Chondrocyte (in vitro differentiated cells): ENCODE measurements at places on chromosomes 1 and 21. TPM values are rescaled to one million over a fixed set of nuclear protein-coding genes. Genes with fewer than 3 reads are reported as not detected.
A peak's percentile ranks its signal among the peaks of the same experiment; 100 is the strongest.

AKR7A2 gene
- total RNA-seq, result 46.6 to 48.9 TPM (median 47.1 TPM) in 3 replicates

HENMT1 gene
- total RNA-seq, result 9.6 to 10.8 TPM (median 10.1 TPM) in 3 replicates

SPATA17 gene
- total RNA-seq, result 0.15 to 0.85 TPM in 2 of 3 replicates, not detected in the other

CDC42SE1 gene
- 60.1 to 76.7 TPM (median 76.6 TPM) in 3 replicates for total RNA-seq

AXDND1 gene
- total RNA-seq, result 0.20 to 0.23 TPM in 2 of 3 replicates, not detected in the other

C1QA gene
- total RNA-seq, result not detected in 3 replicates

KCNE2 gene
- 0.35 TPM in 1 of 3 replicates, not detected in the others for total RNA-seq

PLA2G5 gene
- not detected in 3 replicates for total RNA-seq

SPRR1B gene
- not detected in 3 replicates for total RNA-seq

CELA2B gene
- total RNA-seq, result not detected in 3 replicates

TYW3 gene
- 3.6 to 7.3 TPM (median 4.3 TPM) in 3 replicates for total RNA-seq

TAL1 gene
- 0.10 TPM in 2 of 3 replicates, not detected in the other for total RNA-seq

EXO1 gene
- 2.7 to 11.5 TPM (median 3.8 TPM) in 3 replicates for total RNA-seq

- DNase-seq, result no peak
These were observed 184.5 kb downstream of the RUNX1 start for GRCh38 chr21:34864370-34865149.

DNA sequence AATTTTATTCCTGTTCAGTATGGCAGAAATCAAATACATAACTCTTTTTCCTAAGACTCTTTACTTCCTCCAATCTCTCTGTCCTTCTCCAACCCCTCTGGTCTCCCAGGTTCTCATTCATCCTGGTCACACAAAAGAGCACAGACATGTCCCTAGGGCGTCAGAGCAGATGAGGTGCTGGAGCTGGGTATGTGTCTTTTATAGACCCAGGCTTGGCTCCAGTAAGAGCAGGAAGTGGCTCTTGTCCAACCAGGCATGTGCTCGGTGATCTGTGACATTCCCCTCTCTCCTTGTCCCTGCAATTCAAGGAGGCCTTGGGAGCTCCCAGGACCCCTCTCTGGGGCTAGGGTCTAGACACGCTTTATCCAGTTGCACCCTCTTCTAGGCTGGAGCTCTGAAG, 18.0 kb upstream of the LCE2D start:
- no peak for DNase-seq

- no peak for DNase-seq
These were observed 13.7 kb downstream of the CD34 start for GRCh38 chr1:207897188-207897587.

- DNase-seq, result no peak
These were observed 6.6 kb downstream of the CFAP141 start for GRCh38 chr1:154199563-154199879.

DNA sequence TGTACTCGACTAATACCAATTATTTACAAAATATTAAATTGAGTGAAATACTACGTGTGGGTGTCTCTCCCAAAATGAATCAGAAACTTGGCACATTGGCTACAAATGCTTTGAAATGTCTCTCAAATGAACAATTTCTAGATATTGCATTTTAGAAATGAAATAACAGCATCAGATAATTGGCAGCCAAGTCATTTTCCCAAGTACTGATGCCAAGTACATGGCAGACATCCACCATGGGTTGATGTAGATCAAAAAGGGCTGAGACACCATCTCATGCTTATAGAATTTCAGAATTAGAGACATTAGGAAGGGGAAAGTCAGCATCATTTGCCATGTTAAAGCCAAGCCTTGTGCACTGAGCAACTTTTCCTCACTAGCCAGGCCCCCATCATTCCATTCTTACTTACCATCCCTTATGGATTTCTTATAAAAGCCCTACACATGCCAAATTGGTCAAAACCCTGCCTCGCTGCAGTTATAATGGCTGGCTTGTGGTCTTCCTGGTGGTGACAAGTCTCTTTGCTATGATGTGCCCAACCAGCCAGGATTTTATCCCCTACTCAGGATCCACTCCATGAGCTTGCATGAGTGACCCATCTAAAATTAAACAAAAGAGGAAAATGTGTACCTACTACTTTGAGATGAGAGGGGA, 73.1 kb downstream of the GREM2 start:
- DNase-seq, result no peak

- DNase-seq, result no peak
These were observed 416 bp upstream of the TNFRSF14 start for GRCh38 chr1:2555634-2556276.

DNA sequence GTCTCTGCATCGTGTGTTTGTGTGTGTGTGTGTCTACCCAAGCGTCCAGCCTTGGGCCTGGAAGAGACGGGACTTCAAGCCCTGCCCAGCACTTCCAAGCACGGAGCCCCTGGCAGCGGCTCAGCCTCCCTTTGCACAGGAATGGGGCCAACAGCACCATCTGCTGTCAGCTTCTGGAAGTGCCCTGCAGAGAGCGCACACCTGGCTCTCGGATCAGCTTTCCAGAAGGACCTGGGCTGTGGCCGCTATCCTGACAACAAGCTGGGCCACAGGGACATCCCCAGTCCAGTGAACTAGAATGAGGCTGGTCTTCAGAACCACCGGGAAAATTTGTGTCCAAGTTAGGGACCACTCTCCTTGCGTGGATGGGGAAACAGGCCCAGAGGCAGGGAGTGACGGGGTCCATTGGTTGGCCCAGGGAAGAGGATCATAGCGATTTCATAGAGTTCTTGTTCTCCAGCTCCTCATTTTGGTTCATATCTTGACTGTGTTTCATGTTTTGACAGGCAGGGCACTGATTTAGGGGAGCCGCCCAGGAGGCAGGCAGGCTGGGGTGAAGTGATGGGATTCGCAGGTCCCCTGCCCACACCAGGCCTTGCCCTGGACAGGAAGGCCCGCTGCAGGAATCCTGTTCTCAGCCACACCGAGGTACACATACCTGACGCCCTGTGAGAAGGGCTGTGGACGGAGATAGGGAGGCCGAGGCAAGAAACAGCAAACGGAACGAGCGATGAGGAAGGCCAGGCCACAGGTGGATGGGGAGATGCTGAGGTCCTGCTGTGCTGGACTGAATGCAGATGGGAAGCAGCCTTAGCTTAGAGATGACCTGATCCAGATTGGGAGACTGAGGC, 38.4 kb downstream of the TAS1R2 start:
- DNase-seq, result no peak

GRCh38 chr1:1349256-1350012, at the start of gene DVL1:
Gene DVL1 (minus strand): TSS chr1:1349418. CDS start chr1:1349065, 353 bp downstream.
- DNase-seq, result no peak

DNA sequence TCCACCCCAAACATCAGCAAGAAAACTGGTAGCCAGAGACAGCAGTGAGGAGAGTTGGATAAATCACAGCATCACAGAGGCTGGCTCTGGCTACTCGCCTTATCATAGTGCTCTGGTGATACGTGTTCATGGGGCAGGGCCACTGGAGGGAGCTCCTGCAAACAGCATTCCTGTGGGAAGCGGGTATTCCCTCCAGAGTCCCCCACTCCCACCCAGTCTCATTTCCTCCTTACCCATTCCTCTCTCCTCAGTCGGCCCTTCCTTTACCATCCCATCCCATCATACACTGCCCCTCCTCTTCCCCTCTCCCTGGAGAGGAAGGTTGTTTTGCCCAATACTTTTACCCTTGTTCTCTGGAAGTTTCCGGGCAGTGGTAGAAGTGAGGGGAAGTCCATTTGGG, 7.1 kb downstream of the NHLH2 start:
- no peak for DNase-seq

- DNase-seq, result no peak
These were observed 27.6 kb downstream of the RRP1B start for GRCh38 chr21:43686811-43687565.

GRCh38 chr1:113780374-113781146, 21.3 kb upstream of the PHTF1 start:
- DNase-seq, result no peak

DNA sequence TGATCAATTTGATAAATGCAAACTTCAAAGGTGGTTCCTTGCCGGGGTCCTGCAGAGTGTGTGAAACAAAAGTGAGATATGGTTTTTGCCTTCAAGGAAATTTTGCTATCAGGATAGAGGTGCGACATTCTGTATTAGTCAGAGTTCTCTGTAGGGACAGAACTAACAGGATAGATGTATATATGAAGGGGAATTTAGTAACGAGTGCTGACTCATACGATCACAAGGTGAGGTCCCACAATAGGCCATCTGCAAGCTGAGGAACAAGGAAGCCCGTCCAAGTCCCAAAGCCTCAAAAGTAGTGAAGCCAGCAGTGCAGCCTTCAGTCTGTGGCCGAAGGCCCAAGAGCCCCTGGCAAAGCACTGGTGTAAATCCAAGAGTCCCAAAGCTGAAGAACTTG, 157.0 kb downstream of the RYR2 start:
- DNase-seq, result no peak

- no peak for DNase-seq
These were observed 156.9 kb upstream of the GJB5 start for GRCh38 chr1:34597877-34598514.

DNA sequence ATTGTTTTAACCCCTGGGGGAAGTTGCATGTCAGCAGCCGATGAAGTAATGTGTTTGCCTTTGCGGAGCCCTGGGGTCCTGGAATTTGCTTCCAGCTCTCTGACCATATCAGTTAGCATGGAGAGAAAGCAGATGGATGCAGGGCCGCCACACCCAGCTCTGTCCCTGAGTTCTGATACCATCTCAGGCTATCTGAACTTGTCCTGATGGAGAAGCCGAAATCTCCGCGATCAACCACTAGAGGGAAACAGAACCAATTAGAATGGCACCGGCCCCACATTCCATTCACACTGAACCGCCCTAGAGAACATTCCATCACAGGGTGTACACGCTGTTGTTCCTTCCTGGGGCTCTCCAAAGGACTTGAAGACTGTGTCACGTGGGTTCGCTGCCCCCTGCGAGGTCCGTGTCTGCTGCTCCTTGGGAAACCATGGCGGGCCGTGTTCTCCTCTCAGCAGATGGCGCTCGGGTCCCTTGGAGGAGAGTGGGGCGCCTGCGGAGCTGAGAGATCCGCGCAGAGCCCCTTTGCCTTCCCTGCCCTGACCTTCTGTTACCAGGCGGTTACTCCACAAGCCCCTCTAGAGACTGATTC, 75.4 kb downstream of the ABCA4 start:
- peak; percentile 97 for DNase-seq

- DNase-seq, result no peak
These were observed 532 bp downstream of the ERO1B start for GRCh38 chr1:236281198-236281653.

- no peak for DNase-seq
These were observed 60.0 kb downstream of the TNFSF18 start for GRCh38 chr1:172990598-172991215.

DNA sequence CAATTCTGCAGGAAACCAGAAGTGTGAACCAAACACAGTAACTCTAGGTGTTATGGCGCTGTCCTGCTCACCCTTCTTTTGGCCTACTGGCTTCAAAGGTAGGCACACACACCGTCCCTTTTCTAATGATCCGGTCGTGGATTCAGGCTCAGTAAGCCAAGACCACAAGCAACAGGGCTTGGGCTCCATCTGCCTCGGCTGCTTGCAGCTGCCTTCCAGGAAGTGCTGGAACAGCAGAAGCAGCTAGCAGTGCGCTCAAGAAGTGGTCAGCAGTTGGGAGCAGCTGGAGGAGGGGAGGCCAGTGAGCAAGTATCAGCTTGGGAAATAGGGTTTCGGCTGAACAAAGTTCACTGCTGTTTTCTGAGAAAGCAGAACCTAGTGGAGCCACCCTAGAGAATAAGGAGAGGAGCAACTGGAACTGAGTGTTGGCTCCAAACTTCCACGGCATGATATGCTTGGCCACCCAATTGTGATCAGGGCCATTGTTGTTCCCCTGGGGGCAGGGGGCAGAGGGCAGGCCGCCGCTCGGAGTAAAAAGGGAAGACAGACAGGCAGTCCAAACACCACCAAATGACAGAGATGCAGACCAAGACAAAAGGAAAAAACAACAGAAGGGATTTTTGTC, 173.4 kb downstream of the TOMM20 start:
- DNase-seq, result no peak

- no peak for DNase-seq
These were observed 73.5 kb downstream of the PUM1 start for GRCh38 chr1:30991862-30992606.

- no peak for DNase-seq
These were observed 1.1 kb downstream of the RHBDL2 start for GRCh38 chr1:38940339-38941047.

- no peak for DNase-seq
These were observed 73.6 kb downstream of the CRB1 start for GRCh38 chr1:197341626-197342025.

GRCh38 chr1:30395631-30396030, 327.8 kb downstream of the MATN1 start:
- no peak for DNase-seq

- no peak for DNase-seq
These were observed 24.5 kb upstream of the RCSD1 start for GRCh38 chr1:167605576-167605975.

GRCh38 chr1:179955287-179955680, 674 bp downstream of the CEP350 start:
- no peak for DNase-seq

DNA sequence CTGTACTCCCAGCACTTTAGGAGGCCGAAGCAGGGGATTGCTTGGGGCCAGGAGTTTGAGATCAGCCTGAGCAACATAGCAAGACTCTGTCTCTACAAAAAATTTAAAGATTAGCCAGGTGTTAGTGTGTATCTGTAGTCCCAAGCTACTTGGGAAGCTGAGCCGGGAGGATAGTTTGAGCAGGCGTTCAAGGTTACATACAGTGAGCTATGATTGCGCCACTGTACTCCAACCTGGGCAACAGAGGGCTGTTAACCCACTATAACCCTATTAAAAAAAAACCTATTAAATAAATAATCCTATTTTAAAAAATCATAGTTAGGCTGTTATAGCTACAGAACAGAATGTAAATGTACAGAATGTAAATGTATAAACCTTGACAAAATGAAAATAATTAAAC, 2.2 kb downstream of the MIS18A start:
- no peak for DNase-seq

- DNase-seq, result no peak
These were observed 100.9 kb upstream of the RUNX3 start for GRCh38 chr1:25030674-25031589.

GRCh38 chr21:26840912-26841311, 4.3 kb downstream of the ADAMTS1 start:
- no peak for DNase-seq

GRCh38 chr1:160829766-160830165, 32.9 kb downstream of the CD244 start:
- DNase-seq, result no peak

- no peak for DNase-seq
These were observed 594 bp upstream of the PANK4 start for GRCh38 chr1:2526824-2527555.

- DNase-seq, result no peak
These were observed 471.3 kb downstream of the LMO4 start for GRCh38 chr1:87800006-87800405.

DNA sequence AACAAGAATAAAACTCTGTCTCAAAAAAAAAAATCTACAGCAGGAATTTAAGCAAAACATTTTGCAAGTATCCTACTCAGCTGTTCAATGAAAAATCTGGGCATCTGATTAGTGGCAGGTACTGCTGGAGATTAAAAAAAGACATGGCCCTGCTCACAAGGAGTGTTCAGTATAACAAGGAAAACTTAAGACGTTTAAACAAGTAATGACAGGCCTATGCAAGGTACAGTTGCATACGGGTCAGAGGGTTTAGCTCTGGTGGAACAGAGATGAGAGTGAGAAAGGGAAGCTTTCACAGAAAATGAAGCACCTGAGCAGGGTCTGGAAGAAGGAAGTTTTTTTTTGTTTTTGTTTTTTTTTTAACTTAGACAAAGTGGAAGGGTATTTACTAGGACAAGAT, 23.0 kb downstream of the SNRNP40 start:
- DNase-seq, result no peak
